NK-92 treated with Interleukin-12 subunit alpha and Interleukin-12 subunit beta, amount 100 ng/mL, for 24 hours (cell line): ENCODE measurements at places on chromosomes 2 and 18.

GRCh38 chr2:64514008-64514407, 10.1 kb upstream of the AFTPH start:
- DNase-seq: no peak

GRCh38 chr2:139917690-139918384, 1137.6 kb upstream of the NXPH2 start:
- DNase-seq: no peak

GRCh38 chr2:110948027-110948674, 172.6 kb upstream of the BCL2L11 start:
- DNase-seq: no peak

DNA sequence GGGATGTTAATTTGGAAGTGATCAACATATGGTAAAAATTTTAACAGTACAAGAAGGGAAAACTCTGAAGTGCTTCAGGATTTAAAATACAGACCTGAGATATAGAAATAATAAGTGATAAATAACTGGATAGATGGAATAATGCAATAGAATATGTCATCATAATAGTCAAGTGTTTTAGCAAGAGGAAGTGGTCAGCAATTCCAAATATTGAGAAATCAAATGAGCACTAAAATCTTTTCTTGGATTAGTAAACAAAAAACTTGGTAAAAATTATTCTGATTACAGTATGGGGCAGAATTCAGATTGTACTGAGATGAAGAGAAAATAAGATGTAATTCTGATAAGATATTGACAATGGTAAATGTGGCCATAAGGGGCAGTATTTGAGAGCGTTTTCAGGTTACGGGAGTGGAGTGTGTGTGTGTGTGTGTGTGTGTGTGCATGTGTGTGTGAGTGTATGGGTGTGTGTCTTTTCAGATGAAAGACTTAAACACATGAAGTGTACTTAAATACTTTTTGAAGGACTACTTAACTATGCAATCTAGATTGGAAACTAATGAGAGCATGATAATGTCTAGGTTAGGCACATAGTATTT, 217.9 kb upstream of the ITGA4 start:
- DNase-seq: no peak

DNA sequence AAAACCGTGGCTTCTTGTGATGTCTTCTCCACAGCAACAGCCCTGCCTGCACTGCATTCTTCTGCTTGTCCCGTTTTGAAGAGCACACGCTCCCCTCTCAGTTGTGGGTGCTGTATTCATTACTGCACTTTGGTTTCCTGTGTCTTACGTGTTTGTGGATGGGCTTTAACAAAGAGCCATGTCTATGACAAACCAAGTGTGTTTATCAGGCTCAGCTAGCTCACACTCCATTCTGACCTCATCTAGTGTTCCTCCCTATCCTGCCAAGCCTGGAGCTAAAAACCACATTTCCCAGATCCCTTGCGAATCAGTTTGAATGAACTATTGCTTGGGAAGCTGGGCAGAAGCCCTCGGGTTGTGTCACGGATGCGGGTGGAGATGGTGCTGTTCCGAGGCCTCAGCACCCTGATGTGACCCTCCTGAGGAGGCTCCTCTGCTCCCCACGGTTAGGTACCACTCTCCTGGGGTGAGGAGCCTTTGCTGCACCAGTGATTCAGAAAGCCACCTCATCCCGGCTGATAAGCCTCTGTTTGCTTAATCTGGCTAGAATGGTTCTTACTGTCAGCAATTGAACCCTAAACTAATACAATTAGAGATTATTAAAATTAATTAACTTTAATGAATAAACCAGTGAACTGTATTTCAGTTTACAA, 116.5 kb downstream of the GALR1 start:
- no peak for DNase-seq

DNA sequence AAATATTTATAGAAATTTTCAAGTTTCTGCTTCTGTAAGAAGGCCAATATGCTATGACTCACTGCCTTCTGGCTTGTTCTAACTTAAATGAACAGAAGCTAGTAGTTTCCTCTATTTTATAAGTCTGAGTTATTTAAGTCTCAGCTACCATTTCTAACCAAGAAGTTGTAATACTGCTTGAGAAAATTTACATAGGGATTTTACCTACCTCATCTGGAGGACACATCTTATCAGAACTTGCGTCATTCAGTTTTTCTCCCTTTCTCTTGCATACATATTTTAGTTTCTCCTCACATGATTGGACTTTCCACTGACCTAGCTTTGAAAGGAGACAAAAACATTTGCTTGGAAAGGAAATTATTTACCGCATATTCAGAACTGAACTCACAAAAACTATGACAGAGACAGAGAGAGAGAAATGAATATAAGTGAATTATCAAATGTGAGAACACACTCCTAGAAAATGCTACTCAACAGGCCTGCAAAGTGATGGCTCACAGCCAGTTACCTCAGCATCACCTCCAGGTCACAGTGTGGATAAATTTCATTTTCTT, 81.1 kb upstream of the CD302 start:
- no peak for DNase-seq

DNA sequence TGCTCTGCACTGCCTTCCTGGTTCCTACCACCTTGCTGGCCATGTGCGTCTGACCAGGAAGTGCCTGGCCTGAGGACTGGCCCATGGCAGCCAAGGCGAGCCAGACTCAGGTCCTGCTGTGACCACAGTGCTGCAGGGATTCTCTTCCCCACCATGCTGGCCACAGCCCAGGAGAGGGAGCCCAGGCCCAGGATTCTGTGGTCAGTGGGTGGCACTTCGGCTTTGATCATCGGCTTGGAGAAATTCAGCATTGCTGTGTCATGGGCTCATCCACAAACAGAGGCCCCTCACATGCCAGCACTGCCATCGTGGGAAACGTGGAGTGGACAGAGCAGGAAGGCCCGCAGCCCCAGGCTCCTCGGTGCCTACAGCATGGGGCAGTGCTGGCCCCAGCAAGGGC, 211.6 kb downstream of the SEPTIN10 start:
- DNase-seq: no peak

DNA sequence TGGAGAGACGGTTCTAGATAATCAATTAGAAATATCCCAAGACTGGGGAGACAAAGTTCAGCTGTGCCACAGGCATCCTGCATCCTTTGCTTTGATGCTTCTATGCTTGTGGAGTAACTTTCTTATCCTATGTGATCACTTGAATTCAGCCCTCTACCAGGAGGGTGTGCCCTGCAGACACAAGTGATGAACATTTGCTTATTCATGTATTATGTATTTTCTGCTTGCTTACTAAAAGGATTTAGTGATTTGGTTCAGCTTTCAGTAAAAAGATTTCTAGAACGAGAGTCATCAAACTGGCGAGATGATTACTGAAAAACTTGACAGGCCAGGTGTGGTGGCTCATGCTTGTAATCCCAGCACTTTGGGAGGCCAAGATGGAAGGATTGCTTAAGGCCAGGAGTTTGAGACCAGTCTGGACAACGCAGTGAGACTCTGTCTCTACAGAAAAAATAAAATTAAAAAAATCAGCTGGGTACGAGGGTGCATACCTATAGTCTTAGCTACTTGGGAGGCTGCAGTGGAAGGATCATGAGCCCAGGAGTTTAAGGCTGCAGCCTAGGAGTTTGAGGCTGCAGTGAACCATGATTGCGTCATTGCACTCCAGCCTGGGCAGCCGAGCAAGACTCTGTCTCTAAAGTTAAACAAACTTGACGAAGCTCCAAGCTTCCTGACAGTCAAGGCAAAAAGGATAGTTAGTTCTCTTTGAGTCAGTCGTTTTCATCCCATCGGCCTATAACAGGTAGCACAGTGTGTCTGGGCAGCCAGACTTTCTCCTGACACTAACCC, 13.3 kb downstream of the HK2 start:
- no peak for DNase-seq

- no peak for DNase-seq
Measured at GRCh38 chr2:240820607-240821428, 799 bp upstream of the KIF1A start.

DNA sequence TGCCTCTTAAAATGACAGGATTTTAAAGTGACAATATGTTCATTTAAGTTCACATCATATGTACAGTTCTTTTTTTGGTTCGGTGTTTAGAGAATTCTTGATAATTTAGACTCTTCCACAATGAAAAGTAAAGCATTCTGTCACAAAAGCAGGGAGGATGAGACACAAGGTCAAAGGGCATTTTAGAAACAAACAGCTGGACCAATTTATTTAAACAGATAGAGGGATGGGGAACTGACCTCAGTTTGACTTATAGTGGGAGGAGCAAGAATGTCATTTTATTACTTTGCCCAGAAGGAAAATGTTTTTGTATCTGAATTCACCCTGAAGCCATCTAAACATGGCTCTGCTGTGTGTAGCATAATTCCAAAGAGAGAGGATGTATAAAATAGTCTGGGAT, 128.5 kb downstream of the MEIS1 start:
- DNase-seq: no peak
